ENCODE measurements at places on chromosomes 2 and 18. TPM values are rescaled to one million over a fixed set of nuclear protein-coding genes. Genes with fewer than 3 reads are reported as not detected.

The L3MBTL4 gene
- total RNA-seq, result 17.6 TPM

The SP140 gene
- 2.3 TPM for total RNA-seq

The PROC gene
- total RNA-seq, result not detected

The STAT4 gene
- 2.2 TPM for total RNA-seq

The GPR35 gene
- total RNA-seq, result 1.8 TPM

The TMEFF2 gene
- total RNA-seq, result not detected

The HNRNPA3 gene
- total RNA-seq, result 166 TPM

The CD226 gene
- 1.6 TPM for total RNA-seq

The NCL gene
- 341 TPM for total RNA-seq

DNA sequence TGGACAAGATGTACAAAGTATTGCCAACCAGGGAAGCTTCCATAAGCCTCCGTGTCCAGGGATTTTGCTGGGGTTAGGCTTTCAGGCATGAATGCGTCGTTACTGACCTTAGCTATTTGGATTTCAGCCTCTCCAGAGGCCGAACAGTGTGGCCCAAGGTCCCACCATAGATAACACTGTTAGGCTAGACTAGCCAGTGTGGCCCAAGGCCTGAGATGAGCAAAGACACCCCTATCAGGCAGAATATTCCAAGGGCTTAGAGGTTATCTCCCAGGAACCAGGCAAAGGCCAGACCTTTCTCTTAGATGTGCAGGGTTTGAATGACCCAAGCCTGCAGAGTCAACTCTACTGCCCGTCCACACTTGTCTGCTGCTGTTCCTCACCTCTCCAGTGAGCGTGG is 131.7 kb upstream of the NDUFV2 start:
- DNase-seq, result no peak

GRCh38 chr2:29325544-29325943 is 210.3 kb downstream of the CLIP4 start:
- no peak for DNase-seq

DNA sequence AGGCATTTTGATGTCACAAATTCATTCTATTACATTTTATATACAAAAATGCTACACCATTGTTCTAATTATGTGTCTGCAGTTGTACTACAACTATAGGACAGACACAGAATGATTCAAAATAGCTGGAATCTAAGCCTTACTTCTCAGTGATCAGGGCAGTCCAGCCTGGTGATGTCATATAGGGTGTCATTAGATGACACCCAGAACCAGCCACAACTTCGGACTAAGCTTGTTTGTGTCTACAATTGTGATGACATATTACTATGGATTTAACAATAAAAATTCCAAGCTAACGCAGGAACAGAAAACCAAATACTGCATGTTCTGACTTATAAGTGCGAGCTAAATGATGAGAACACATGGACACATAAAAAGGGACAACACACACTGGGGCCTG is 31.0 kb downstream of the M1AP start:
- DNase-seq, result no peak

DNA sequence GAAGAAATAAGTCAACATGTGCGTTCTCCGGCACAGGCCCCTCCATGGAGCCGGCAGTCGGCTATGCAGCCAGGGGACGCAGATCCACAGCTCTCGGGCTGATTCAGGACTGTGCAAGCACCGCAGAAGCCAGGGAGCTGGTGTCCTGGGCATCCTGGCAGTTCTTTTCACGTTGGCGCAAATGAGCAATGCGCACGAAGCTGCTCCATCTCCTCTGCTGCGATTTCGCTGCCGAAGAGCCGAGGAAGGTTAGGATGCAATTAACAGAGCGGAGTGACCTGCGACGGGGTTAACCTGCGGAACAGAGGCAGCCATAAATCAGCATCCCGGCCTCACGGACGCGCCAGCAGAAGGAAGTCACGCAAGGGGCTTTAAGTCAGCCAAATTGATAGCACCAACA is 107.1 kb upstream of the POU3F3 start:
- DNase-seq, result no peak

- DNase-seq, result no peak
Observed at GRCh38 chr2:64853894-64854293, 135.3 kb upstream of the SLC1A4 start.

DNA sequence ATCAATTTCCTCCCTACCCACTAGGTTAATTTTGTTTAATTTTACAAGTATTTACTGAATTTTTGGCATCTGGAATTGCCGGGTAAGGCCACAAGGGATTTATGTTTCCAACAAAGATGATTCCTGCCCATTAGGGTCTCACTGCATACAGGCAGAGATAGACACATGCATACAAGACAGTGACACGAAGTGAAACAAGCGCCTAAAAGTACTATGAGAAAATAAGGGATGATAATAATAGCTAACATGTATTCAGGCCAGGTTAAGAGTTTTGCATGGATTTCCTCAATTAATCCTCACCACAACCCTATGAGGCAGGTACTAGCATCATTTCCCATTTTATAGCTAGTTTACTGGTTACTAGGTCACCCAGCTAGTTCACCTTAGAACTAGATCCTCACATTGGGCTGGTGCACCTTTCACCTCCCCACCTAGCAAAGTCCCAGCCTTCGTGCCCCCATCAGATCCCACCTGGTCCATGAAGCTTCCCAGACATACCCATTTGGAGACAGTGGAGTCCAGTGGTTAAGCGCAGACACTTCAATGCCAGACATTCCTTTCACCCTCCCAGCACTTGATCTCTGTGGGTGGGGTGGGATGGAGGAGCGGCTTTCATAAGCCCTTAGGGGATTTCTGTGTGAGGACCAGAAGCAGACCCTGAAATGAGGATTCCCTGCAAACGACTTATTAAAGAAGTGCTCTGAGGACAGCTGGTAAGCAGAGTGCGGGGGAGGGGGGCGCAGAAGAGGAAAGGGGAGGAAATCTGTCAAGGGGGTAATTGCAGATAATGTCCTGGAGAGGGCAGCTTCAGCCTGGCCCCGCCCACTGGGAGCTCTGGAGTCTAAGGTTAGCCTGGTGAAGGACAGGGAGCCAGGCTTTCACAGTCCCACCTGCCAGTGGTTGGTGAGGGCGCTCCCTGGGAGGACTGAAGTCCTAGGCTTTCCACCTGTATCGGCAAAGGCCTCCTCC is 5.8 kb upstream of the DGUOK start:
- DNase-seq, result no peak

DNA sequence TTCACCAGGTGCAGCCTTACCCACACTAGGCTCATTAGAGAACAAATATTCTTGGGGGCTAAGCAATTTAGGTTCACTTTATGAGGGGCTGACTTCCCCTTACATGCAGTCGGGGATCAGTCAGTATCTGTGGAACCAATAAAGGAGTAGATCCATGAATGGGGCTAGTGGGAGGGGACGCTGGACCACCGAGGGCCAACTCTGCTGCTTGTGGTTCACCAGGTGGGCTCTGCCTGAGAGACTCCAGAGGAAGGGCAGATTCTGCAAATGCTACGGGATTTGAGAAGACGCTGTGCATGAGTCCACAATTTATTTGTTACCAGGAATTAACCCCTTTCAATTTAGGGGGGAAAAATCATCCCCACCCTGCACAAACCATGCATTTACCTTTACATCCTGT is 15.9 kb upstream of the HAAO start:
- no peak for DNase-seq

GRCh38 chr2:116988303-116988702 is 826.2 kb upstream of the DDX18 start:
- no peak for DNase-seq

DNA sequence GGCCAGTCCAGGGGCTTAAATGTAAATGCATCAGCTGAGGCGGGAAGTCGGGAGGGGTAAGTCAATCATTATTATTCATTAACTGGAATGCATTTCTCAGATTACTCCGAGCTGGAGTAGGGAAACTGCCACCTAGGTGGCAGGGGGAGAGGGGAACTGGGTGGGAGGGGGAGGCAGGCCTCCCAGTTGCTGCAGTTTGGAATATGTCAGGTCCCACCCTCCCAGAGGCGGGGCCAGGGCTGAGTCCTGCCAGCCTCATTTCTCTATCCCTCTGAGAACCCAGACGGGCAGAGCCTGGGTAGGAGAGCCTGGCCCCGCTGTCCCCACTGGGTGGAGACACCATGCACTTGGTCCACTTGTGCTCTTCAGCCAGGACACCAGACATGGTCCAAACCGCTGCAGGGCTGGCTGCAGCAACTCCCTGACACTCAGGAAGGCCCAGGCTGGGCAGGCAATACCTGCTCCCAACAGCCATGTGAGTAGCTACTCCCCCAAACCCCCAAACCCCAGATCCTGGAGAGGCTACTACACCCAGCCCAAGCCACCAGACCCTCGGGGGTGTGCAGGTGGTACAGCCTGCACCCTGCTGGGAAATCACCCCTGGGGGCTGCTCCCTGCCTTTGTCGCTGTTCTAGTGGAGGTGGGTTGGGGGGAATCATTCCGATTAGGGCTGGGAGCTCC is at the start of gene GPBAR1:
Gene GPBAR1 (plus strand): TSS at position 274 of the 681 bp plus-strand sequence. CDS start 1,710 bp downstream, outside the sequence.
- DNase-seq, result peak; percentile 84

GRCh38 chr2:149572102-149572953 is 15.2 kb downstream of the MMADHC start:
- no peak for DNase-seq

DNA sequence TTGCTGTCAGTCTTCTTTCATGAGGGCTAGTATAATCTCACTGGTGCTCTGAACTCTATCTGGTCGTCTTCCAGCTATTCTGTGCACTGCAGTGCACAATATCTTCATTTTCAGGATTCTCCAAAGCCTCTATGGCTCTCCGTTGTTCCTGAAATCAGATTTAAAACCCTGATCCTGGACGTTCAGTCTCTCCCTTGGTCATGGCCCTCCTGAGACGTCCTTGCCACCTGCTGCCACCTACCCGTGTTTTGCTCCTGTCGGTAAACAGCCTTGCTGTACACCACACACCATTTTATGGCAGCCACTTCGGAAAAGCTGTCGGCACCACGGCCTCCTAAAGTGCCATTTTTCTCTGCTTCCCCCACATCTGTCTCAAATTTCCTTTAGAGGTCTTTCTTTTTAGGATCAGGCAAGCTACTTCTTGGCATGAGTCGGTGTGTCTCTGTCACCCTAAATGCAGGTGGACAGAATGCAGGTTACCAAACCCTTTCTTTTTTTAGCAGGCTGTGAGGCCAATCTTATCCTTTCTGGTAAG is 170.0 kb downstream of the HRH4 start:
- no peak for DNase-seq

- no peak for DNase-seq
Observed at GRCh38 chr2:55001716-55002115, 48.5 kb downstream of the RTN4 start.

DNA sequence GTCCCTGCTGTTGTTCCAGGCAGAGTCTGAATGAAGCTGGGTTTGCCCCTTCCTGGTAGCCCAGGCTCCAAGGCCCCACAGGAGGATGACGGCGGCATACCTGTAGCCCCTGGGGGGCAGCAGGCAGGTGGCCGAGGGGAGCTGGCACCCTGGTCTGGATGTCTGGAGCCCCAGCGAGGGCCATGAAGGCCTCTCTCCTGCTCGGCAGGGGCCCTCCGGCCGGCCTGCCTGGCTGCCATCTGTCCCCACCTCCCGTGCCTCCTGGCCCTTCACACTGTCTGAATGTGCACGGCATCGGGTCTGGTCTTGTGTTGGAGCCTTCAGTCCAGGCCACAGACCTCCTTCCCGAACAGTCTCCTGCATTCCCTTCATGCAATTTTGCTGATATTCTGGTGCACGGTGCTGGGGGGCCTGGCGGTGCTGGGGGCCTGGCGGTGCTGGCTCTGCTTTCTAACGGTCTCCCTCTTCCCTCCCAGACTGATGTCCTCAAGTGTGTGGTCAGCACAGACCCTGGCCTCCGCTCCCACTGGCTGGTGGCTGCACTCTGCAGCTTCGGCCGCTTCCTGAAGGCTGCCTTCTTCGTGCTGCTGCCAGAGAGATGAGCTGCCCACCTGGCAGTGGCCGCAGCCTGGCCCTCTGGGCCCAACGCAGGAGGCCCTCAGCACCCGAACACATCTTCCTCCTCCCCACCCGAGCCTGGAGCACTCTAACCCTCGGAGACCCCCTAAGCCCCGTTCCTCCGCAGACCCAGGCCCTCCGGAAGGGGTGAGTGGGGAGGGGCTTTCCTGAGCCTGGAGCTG is 13.5 kb downstream of the BOK start:
- DNase-seq, result peak; percentile 76

GRCh38 chr18:68436485-68436884 is 278.4 kb downstream of the TMX3 start:
- no peak for DNase-seq

DNA sequence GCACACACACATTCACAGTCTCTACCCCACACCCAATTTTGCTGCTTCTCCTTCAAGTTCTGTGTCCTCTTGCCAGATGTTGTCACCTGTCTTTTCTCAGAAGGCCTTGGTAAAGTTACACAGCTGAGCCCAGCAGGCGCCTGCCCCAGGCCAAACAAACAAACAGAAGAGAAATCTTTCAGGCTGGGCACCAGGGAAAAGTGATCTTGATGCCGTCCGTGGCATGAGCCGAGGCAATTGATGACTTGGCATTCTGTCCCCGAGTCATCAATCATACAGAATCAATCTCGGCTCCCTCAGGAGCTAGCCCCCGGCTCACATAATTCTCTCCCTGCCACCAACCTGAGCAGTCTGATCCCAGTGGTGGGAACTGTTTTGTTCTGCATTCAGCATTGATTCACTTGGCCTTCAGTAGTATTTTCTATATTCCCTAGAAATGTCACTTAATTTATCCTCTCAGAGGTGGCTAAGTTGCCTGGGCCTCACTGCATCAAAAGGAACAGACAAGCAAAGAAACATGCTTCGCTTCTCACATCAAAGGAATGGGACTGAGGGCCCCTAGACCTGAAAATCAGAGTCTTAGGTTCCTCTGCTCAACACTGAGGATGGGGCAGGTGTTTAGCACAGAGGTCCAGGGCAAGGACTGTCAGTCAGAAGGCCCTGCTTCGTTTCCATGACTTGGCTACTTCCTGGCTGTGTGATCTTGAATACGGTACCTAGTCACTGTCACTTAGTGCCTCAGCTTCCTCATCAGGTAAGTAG is 278.8 kb upstream of the CELF4 start:
- DNase-seq, result no peak

- DNase-seq, result no peak
Observed at GRCh38 chr2:205056151-205056561, 510.9 kb downstream of the PARD3B start.

- DNase-seq, result peak; percentile 69
Observed at GRCh38 chr18:66005831-66006588, 255.2 kb downstream of the CDH7 start.

- peak; percentile 73 for DNase-seq
Observed at GRCh38 chr2:97714084-97714949, 941 bp downstream of the ZAP70 start.

GRCh38 chr2:241102239-241102803 is at the start of gene MTERF4:
TSS of gene MTERF4 (minus strand) at chr2:241102287. CDS start at chr2:241102273, 14 bp downstream.
- peak; percentile 96 for DNase-seq

DNA sequence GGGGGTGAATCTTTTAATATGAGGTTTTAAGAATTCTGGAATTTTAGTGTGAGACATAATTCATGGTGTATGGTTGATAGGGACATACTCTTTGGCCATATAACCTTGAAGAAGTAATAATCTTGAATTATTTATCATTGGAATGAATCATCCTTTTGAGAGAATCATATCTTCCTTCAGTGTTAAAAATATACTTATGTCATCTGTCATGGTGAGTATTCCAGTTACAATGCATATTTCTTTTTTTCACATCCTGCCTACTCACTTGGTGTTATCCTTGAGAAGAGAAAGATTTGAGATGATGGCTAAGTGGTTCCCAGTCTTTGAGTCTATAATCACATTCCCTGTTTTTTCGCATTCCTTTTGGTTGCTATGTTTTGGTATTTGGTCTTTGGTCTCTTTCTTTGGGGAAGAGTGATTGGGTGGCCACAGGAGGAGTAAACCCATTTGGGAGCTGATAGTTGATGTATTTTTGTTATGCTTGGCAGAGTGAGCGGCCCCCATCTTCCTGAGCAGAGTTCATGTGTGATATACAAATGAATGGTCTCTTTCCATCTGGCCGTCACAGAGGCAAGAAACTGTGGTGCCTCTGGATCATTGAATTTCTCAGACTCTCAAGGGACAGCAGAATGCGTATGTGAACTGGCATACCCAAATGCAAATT is 21.6 kb downstream of the ASAP2 start:
- DNase-seq, result peak; percentile 10
